ENCODE measurements at places on chromosomes 4 and X. TPM values are rescaled to one million over a fixed set of nuclear protein-coding genes. Genes with fewer than 3 reads are reported as not detected.

Gene SPANXA2
- total RNA-seq = not detected

Gene MAGEA8
- total RNA-seq = not detected

GRCh38 chr4:24287096-24287495 is 297.3 kb downstream of the DHX15 start:
- H3K27ac ChIP-seq = no peak overlapping the region
- no peaks in the 10 kb centered on the region for H3K27me3 ChIP-seq
- DNase-seq = no peak

DNA sequence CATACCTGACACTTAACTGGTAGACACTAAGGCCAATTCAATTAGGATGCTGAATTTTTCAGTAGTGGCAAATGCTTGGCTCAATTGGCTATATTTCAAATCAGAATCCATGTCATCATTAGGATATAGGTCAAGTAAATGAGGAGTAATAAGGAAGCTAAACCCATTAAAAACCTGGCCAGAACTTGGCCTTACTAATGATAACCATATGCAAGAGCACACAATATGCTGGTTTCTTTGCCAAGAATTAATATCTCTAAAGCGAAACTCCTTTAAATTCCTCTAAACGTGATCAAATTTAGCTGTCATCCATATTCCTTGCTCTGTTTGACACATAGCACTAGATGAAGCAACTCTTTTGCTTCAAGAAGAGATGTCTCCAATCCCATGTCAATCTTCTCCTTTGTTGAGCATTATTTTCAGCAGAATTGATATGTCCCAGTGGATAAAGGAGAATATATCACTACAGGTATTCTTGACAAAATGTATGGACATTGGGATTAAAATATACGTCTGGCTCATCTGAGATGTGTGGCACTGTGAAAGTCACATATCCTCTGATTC is 206.1 kb upstream of the ANKRD50 start:
- no peaks in the 10 kb centered on the region for H3K27me3 ChIP-seq
- no peak overlapping the region for H3K4me3 ChIP-seq
- no peak for DNase-seq
- H3K27ac ChIP-seq = no peak overlapping the region

- no peaks in the 10 kb centered on the region for H3K36me3 ChIP-seq
- no peaks in the 10 kb centered on the region for H3K27me3 ChIP-seq
- no peak for DNase-seq
- no peak overlapping the region for H3K27ac ChIP-seq
Observed at GRCh38 chrX:68915778-68916177, 87.0 kb downstream of the EFNB1 start.

GRCh38 chr4:17762726-17763125 is 18.7 kb downstream of the FAM184B start:
- no peaks in the 10 kb centered on the region for H3K36me3 ChIP-seq
- no peaks in the 10 kb centered on the region for H3K27me3 ChIP-seq
- no peaks in the 10 kb centered on the region for H3K4me1 ChIP-seq
- no peak overlapping the region for H3K4me3 ChIP-seq
- no peak for DNase-seq
- H3K27ac ChIP-seq = no peak overlapping the region

DNA sequence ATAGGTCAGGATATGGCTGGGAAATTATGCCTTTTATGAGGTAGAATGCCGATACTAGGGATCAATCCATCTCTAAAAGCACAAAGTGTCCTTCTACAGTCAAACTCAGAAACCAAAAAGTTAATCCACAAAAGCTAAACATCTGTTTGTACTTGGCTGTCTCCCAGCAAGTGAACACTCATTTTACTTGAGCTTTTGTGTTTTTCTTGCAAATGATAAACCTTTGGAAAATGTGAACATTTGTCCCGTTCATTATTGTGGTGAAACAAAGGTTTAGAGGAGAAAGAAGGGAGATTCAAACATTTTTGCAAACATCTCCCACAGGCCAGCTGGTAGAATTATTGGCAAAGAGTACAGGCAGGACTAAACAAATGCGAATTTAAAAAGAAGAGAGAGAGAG is 300.6 kb upstream of the SPANXN1 start:
- H3K27ac ChIP-seq = no peak overlapping the region
- no peaks in the 10 kb centered on the region for H3K27me3 ChIP-seq
- H3K4me1 ChIP-seq = no peaks in the 10 kb centered on the region
- DNase-seq = no peak
- H3K36me3 ChIP-seq = no peaks in the 10 kb centered on the region
- no peak overlapping the region for H3K4me3 ChIP-seq
